ENCODE measurements at places on chromosomes 2 and 18. TPM values are rescaled to one million over a fixed set of nuclear protein-coding genes. Genes with fewer than 3 reads are reported as not detected.

DNA sequence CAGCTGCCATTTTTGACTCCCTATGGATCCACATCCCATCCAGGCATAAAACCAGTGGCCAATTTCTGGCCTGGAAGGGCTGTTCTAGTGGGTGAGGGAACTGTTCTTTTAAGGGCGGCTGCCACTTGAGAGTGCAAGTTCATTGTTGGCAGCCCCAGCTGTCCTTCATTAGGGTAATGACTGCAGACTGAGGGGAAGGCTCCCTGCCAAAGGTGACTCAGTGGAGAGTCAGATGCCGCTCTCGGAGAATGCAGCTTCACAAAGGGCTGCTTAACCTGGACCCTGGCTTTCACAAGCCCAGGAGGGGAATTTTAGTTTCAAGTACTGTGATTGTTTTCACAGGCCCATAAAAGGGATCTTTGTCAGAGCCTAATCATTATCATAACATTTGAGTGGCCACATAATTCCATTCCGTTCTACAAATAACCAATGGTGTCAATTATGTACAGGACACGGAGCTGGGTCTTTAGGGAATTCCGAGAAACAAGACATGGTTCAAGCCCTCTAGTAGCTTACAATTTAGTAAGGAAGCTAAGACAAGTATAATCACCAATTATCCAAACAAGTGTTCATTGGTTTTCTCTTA lies 235.7 kb downstream of the CDCA7 start:
- peak; percentile 95 for DNase-seq

- no peak for DNase-seq
Observed at GRCh38 chr2:216548901-216549331, 50.3 kb downstream of the RPL37A start.

DNA sequence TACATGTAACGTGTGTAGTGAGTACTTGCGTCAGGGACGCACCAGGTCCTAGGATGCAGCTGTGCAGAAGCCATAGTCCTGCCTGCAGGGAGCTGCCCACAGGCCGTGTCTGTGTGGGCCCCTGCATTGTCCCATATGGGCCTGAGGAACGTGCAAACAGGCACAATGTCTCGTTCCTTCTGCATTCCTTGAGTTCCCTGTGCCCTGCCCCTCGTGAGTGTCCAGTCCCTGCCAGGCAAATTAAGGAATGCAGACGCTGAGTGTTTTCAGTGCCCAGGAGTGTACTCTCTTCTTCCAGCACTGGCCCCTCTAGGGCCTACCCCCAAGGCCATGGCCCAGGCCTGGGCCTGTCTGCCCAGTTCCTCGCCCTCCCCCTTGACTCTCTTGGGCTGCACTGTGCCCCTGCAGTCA lies 61.8 kb downstream of the FAM168B start:
- no peak for DNase-seq

DNA sequence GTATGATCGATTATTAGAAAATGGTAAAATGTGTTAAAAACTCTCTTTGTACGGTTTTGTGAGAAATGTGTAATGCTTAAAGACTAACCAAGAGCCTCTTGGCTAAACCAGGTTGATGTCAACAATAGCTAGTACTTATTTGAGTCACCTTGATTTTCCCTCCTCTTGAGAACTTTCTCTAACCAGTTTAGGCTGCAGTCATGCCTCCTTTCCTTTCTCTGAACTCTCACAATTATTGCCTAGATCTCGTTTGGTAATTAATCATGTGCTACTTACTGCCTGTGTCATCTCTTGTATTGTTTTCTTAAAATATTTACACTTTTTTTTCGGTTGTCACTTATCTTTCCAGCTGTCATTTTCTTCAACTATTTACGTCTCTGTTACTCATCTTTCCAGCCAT lies 1.1 kb upstream of the EPC2 start:
- DNase-seq, result peak; percentile 25

DNA sequence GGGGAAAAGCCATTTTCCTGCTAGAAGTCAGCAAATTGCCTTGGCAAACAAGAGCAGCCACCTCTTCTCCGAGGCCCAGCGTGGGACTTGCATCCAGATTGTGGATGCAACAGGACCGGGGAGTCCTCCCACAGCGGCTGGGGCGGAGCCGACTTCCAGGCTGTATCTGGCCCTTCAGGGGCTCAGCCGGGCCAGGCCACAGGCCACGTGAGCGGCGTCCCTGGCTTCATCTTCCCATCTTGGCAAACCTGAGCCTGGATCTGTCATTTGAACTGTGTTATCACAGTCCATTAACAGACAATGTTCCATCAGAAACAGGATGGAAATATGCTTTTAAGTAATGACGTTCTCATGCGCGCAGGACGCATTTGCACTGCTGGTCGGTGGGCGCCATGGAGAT lies 483.5 kb upstream of the SALL3 start:
- DNase-seq, result no peak

- no peak for DNase-seq
Observed at GRCh38 chr2:242011516-242011915, 142.0 kb downstream of the RTP5 start.

The MAB21L4 gene
- total RNA-seq, result not detected

The ASB1 gene
- total RNA-seq, result 8.5 TPM

Measured in dermis blood vessel endothelial cell (primary cell).